Type B pancreatic cell (in vitro differentiated cells): ENCODE measurements at places on chromosomes 7 and 10.

DNA sequence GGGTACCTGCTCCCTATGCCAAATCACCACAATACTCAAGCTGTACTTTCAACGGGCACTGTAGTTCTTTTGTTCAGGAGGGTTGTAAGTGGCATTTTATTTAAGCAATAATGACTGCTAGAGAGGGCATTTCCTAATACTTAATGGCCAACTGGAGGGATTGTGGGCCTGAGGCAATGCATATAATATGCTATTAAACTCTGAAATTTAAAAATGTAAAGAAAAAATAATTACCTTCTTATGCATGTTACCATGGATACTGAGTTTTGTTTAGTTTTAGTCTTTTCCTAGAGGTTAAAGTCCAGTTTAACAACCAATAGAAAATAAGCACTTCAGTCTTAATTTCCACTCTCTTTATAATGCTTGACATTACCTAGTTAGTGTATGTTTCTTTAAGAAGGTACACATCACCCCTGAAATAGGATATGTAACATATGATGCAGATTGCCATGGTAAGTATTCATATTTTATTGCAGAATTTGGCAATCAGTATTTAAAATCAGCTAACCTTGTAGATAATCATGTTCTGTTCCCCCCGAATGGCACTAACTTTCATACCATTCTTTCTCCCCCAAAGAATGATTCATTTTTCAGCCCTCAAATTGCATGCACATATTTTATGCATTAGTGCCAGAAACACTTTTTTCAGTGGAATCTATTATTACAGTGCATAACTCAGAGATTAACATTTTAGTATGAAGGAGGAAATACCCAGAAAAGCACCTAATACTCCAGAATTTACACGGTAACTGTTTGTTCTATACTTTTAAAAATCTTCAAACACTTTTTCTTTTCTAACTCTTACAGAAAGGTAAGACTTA lies 90.3 kb upstream of the ZNF438 start:
- DNase-seq = no peak

- no peak for DNase-seq
These were observed 215.3 kb upstream of the GLI3 start for GRCh38 chr7:42452356-42452755.

GRCh38 chr10:100158044-100158805 lies 27.6 kb downstream of the ERLIN1 start:
- DNase-seq = no peak

GRCh38 chr7:41189866-41190265 lies 513.0 kb downstream of the INHBA start:
- no peak for DNase-seq

- DNase-seq = no peak
These were observed 985 bp upstream of the CYTH3 start for GRCh38 chr7:6273380-6273837.

DNA sequence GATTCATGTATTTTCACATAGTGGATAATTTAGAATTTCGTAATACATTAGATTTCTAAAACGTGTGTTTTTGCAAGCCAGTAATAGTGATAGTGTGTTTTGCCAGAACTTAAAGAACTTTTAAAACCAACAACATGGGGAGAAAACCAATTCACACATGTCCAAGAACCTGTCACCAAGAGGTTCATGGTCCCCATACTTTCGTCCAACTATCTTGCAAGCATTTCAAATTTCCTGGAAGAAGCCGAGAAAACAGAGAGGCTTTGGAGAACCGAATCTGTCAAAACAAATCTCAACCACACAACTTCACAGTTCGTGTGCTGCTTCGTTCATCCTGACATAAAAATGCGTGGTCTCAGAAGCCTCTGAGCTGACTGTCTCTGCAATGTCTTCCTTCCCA lies 31.9 kb downstream of the GFRA1 start:
- no peak for DNase-seq

DNA sequence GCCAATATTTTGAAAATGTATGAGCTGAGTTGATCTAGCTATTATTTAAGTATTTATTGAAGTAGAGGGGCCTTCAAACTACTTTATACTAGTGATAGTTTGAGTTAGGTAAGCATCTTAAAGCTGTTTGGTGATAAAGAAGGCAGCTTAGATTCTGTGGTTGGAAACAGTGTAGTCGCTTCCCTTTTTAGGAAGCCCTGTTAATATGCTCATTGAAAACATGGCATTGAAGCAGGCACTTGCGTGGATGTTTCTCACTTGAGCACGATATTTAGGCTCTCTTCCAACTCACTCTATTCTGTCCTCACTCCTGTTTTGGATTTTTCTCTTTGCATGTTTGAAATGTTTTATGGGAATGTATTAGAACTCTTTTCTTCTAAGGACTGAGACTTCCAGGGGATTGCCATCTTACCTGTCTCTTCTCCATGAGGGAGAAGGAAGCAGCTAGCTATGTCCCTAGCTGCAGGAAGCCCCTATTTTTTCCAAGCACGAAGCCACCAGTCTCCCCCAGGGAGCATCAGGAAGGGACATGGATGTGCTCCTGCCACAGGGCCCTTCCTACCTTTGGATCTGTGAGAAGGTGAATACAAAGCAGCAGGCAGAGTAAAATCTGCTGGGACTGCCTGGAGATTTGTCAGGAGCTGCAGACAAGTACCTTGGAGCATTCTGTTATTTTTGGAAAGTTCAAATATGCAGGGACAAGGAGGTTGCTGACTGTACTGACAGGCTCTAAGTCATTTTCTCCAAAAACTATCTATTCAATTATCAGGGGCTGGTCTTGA lies 22.0 kb upstream of the BMPR1A start:
- no peak for DNase-seq

DNA sequence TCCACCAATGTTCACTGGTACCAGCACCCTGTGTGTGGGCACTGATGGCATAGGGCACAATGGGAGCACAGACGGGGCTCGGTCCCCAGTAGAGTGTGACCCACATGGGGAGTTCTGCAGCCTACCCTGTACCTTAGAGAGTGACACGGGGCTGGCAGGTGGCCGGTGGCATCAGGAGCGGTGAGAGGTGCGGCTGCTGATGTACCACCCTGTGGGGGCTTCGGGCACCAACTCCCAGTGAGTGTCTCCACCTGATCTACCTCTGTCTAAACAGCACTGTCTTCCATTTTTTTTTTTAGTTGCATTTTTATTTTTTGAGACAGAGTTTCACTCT lies 4.1 kb downstream of the JAKMIP3 start:
- peak; percentile 45 for DNase-seq

DNA sequence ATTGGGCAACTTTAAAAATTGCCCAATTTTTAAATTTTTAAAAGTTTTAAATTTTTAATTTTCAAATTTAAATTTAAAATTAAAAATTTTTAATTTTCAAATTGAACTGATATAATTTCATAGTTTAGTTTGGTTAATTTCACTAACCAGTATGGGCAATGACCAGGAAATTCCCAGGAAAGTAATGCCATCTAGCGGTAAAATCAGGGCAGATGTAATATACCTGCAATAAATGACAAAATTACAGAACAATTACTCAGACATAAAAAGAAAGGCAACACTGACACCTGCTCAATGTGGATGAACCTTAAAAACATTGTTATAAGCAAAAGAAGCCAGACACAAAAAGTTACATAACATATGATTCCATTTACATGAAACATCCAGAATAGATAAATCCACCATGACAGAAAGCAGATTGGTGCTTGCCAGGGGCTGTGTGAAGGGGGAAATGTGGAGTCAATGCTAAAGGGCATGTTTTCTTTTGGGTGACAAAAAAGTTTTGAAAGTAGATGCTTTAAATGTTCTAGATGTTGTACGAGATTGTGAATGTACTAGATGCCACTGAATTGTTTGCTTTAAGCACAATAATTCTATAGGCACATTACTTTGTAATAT lies 28.6 kb upstream of the SLC16A12 start:
- no peak for DNase-seq

GRCh38 chr7:50848203-50848602 lies 65.5 kb upstream of the GRB10 start:
- no peak for DNase-seq

GRCh38 chr10:80542053-80542452 lies 4.4 kb downstream of the SH2D4B start:
- no peak for DNase-seq

DNA sequence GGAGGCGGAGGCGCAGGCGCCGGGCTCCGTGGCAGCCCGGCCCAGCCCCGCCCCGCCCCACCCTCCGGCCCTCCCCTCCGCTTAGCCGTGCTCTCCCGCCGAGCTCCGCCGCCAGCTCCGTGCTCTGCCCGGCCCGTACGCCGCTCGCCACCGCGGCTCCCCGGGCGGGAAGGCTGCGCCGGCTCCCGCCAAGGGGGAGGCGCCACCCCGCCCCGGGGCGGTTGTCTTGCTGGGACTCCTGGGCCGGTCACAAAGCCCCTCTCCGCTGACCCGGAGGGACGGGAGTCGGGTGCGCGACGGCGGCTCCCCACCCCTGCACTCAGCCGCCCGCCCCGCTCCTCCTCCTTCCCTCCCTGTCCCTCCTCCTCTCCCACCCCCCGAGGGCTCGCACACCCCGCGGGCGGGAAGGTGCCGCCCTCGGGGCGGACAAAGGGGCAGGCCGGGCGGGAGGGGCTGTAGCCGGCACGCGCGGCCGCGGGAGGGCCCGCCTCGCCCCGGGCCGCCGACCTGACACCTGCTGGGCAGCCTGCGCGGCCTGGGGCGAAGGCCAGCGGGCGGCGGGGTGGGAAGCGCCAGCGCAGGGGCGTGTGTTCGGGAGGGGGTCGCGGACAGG lies 11.5 kb upstream of the SP8 start:
- no peak for DNase-seq

DNA sequence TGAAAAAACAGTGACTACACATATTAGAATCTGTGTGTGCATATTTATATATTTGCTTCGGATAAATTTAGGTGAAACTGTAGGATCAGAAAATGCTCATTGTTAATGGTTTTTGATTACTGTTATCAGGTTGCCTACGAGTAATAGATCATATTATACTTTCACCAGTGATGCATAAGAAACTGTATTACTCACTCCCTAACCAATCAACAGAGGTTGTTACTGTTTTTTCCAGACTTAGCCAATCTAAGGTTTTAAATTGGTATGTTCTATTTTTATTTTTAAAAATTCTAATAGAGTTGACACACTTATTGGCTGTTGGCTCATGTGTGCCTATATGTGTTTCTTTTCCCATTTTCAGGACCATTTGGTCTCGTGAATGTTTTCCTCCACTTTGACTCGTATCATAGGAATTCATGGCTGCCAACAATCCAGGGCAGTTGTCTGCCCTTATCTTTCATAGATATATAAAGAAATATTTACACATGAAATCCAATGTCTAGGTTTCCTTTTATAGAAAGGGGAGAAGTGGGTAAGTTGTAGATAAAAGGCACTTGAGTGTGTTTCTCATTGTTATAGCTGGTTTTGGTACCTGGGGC lies 59.2 kb downstream of the ANLN start:
- no peak for DNase-seq

GRCh38 chr7:151179287-151179860 lies 7.7 kb downstream of the ASB10 start:
- DNase-seq = peak; percentile 48

GRCh38 chr7:70460562-70460961 lies 671.4 kb upstream of the GALNT17 start:
- no peak for DNase-seq

DNA sequence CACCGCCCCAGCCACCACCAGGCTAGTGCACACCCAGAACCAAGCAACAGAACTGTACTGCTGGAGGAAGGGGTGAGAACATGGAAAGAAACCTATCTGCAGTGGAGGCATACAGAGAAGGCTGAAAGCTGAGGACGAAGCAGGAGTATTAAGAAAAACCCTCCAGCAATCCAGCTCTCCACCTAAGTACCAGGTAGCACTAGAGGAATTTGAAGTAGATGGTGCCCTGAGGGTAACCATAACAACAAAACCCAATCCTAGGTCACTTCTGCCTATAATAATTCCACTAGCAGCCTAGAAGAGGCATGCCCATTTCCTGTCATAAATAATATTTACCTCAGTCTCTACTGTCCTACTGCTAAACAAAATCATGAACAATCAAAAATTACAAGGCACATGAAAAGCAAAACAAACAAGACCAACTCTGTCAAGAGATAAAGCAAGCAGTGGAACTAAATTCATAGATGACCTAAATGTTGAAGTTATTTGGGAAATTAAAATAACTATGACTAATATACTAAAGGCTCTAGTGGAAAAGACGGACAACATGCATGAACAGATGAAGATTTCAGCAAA lies 51.1 kb downstream of the HYCC1 start:
- DNase-seq = no peak

DNA sequence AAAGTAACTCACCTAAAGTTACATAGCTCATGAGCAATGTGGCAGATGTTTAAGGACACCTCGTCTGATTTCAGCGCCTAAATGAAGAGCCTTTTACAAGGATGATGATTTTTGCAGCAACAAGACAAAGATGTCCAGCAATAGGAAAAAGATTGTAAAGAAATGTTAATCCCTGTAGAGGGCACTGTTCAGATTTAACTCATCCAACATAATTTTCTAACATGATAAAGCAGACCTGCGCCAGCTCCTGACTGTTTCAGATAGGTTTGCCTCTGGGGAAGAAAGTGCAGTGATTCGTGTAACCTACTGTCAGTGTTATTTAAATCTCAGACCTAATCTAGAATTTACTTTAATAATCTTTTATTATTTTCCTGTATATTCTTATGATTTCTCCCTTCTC lies 595.2 kb downstream of the AUTS2 start:
- DNase-seq = no peak

DNA sequence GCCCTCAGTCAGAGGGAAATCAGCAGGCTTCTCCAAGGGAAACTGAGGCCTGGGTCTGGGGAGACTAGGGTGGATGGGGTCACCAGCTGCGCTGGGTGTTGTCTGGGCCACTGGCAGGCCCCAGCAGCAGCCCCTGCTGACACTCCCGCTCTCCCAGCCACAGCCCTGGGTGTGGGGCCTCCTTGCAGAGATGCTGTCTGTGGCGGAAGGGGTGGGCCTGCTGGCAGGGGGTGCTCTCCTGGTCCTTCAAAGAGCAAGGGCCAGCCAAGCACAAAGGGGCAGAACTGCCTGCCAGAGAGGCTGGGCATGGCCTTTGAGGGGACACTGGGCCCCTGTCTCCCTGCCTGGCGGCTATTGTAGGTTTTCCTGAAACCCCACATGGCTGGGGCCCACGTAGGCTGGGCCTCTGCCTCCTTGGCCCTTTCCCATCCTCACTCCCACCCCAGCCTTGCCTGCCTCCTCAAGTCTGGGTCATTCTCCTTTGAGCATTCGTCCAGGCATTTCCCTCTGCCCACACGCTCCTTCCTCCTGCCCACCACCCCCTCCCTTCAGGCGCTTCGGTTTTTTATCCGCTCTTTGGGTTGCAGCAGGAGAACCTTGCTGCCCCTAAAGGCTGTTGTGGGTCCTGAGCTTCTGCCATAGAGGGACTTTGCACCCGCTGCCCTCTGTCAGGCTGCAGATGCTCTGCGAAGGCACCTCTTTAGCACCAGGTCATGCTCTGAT lies 9.1 kb downstream of the COL13A1 start:
- no peak for DNase-seq

DNA sequence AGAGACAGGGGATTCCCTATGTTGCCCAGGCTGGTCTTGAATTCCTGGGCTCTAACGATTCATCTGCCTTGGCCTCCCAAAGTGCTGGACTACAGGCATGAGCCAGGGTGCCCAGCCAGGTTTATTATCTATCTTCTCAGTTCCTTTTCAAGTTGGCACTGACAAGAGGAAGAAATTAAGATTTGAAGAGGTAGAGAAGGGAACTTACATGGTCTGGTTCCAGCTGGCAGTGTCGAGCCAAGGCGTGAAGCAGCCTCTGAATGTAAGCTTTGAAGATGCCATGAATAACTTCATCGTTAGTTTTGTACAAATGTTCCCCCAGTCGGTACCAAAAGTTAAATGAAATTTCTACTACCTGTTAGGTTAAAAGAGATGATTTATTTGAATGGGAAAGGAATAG lies 57.7 kb downstream of the TNPO3 start:
- no peak for DNase-seq
